ENCODE measurements at places on chromosomes 3 and 15.

- no peak for DNase-seq
Observed at GRCh38 chr15:64026591-64026990, 19.7 kb downstream of the DAPK2 start.

DNA sequence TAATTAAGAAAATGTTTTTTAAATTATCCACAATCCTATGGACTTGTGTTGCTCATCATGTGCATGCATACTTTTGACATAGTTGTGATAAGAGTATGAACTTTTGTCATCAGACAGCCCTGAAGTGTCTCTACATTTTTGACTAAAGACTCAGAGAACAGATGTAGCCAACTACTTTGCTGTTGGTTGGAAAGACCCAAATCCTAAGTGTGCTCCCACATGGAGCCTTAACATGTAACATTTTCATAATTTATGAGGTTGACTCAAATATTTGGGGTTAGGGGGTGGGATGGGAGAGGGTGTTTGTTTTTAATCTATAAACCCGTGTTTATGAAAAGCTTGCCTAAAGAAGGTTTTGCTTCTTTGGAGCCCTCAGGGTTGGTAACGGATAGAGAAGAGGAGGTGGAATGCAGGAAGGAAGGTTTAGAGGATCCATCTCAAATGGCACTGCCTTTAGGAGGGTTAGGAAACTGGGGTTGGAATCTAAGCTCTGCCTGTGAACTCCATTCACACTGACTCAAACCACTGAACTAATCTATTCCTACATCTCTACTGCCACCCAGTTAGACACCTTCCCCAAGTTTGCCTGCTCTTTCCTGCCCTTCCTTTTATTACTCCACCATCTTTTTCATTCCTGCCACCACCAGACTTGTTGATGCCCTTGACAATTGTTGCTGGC is 3.7 kb downstream of the BOC start:
- no peak for DNase-seq

- DNase-seq: no peak
Observed at GRCh38 chr15:63899193-63899592, 65.4 kb upstream of the HERC1 start.

- DNase-seq: no peak
Observed at GRCh38 chr3:134619884-134620445, 30.9 kb downstream of the KY start.

- no peak for DNase-seq
Observed at GRCh38 chr15:90043530-90044010, 42.4 kb downstream of the ZNF710 start.

DNA sequence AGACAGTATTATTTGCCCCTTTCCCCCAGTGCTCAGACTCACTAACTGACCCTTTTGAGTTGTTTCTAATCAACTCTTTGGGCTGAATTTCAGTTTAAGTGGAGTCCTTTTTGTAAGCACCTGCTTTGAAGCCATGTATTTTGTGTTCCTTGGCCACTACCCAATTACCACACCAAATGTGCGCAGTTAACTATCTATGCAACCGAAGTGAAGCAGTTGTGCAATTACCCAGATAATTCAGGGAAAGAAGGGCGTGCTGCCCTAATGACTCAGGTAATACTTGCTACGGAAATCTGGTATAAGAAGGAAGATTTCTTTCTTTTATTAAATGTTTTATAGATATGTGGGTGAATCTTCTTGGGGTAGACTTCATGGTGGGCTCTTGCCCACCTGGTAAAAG is 371.9 kb upstream of the TBL1XR1 start:
- DNase-seq: no peak

DNA sequence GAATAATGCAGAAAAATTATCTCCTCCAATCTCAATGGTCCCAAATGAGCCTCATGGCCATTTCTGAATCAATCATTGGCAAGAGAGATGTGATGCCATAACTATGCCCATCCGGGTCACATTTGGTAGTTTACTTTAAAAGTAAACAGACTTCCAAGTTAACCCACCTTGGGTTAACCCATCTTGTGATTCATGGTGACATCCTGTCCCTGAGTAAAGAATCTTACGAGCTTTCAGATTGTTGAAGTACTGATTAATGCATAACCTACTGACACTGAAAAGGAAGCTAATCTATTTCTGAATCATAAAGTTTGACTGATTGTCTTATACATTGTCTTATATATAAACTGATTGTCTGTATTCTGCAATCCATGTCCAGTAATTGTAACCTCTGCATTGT is 467.2 kb upstream of the AGTR1 start:
- DNase-seq: no peak

Measured in WERI-Rb-1 (cell line).